ENCODE measurements at places on chromosomes 3 and 15. TPM values are rescaled to one million over a fixed set of nuclear protein-coding genes. Genes with fewer than 3 reads are reported as not detected.
A peak's percentile ranks its signal among the peaks of the same experiment; 100 is the strongest.

GRCh38 chr15:50275091-50275490 is 9.6 kb upstream of the HDC start:
- H3K4me1 ChIP-seq, result no peaks in the 10 kb centered on the region
- no peak overlapping the region for H3K27ac ChIP-seq
- H3K4me3 ChIP-seq, result no peak overlapping the region
- no peaks in the 10 kb centered on the region for H3K36me3 ChIP-seq
- DNase-seq, result no peak
- no peaks in the 10 kb centered on the region for H3K27me3 ChIP-seq

DNA sequence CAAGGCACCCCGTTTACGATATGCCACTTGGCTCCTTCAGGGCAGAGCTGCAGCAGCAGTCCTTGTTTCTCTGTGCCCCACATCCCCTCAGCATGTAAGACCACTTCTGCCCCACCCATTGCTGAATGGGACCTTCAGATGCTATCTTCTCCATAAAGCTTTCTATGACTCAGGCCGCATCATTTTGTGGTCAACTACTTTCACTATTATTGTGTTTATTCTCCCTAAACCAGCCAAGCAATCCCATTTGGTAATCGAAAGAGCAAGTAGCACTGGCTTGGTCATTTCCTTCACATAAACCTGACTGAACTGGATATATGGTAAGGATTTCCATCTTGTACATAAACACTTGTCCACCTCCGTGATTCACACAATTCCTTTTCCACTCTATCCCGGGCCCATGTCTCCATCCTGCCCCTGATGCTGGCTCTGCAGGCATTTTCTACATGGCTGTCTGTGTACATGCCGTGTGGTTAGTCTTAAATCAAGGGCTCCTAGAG is 25.7 kb downstream of the LIPC start:
- no peaks in the 10 kb centered on the region for H3K27me3 ChIP-seq
- H3K4me1 ChIP-seq, result peaks cover 21% of the 10 kb centered on the region
- no peak for DNase-seq
- peak overlapping the region; percentile 8 for H3K27ac ChIP-seq
- no peaks in the 10 kb centered on the region for H3K36me3 ChIP-seq
- H3K4me3 ChIP-seq, result no peak overlapping the region

DNA sequence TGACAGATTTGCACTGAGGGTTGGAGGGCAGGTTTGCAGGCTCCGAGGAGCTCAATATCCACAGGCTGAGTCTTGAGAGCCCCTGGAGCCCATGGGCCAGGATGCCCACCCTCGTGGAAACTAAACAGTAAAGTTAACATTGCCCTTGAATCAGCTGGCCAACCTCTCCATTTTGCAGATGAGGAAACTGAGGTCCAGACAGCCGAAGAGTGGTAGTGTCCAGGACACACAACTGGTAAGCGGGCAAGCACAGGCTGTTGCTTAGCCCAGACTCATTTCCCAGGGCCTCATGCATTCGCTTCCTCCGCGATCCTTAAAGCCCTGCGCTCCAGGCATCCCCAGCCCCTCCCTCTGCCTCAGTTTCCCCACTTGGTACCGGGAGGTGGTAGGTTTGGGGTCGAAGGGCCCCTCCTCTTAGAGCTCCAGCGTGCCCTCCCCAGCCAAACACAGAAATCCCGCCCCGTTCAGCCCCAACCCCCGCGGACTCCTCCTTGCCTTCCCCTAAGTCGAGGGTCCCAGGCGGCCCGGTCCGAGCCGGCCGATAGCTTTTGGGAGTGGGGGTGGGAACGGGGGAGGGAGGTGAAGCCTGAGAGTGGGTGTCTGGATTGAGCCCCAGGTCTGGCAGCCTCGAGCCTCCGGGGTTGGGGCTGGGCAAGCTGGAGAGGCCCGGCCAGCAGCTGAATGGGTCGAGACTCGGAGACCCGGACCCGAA is 3.5 kb downstream of the PTH1R start:
- peaks cover 36% of the 10 kb centered on the region for H3K27me3 ChIP-seq
- peaks cover 13% of the 10 kb centered on the region for H3K4me1 ChIP-seq
- peak overlapping the region; percentile 58 for H3K4me3 ChIP-seq
- no peaks in the 10 kb centered on the region for H3K36me3 ChIP-seq
- no peak for DNase-seq

- H3K4me3 ChIP-seq, result no peak overlapping the region
- H3K27ac ChIP-seq, result no peak overlapping the region
- no peaks in the 10 kb centered on the region for H3K27me3 ChIP-seq
- H3K36me3 ChIP-seq, result no peaks in the 10 kb centered on the region
These were observed 59.0 kb upstream of the CTSH start for GRCh38 chr15:79003896-79004295.

- H3K4me3 ChIP-seq, result no peak overlapping the region
- DNase-seq, result no peak
- no peak overlapping the region for H3K27ac ChIP-seq
These were observed 79.3 kb upstream of the LMOD3 start for GRCh38 chr3:69201658-69202057.

DNA sequence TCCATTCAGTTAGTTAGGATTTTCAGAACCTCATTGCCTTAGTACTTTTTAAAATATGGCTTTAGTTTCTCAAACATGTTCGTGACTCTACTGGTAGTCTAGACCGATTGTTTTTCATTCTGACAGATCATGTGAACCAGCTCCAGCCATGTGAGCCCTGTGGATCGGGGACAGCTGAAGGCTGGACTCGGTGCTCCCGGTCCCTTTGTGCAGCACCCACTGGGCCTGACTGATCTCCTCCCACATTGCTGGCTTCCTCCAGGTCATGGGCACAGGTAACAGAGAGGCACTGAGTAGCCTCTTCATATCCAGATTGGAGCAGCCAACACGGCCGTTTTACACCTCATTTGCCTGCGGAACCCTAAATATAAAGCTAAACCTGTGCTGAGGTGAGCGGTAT is 30.5 kb downstream of the NIPA2 start:
- DNase-seq, result no peak
- no peaks in the 10 kb centered on the region for H3K4me1 ChIP-seq
- peaks cover 97% of the 10 kb centered on the region for H3K36me3 ChIP-seq
- H3K27me3 ChIP-seq, result no peaks in the 10 kb centered on the region
- no peak overlapping the region for H3K4me3 ChIP-seq

DNA sequence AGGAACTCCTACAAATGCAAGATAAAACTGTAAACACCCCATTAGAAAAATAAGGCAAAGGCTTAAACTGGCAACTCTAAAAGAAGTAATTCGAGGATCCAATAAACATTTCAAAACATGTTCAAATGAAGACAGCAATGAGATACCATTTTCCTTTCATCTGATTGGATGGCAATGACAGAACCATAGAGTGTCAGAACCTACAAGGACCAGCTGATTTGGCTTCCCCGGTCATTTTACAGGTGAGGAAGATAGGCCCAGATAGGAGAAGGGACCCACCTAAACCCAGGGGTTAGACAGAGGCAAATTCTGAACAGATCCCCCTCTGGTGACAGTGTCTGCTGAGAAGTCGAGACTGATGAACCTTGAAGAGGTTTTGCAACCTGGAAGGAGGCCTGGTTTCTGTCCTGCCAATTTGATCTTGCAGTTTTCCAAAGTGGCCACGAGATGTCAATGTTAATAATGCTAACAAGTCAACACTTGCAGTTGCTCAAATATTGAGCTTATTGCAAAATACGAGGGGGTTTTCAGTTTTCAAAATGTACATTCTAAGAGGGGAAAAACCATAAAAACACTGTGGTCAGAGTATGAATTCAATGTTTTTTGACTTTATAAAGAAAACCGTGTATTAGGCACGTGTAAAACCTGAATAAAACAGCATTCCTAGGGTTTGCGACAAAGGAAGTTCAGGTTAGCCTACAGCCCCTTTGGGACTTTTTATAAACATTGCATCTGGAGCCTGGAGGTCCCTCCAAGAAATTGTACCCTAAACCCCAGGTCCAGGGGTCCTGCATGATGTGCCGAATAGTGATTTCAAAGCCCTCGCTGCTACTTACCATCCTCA is 21.5 kb downstream of the CFAP161 start:
- peaks cover 15% of the 10 kb centered on the region for H3K4me1 ChIP-seq
- H3K36me3 ChIP-seq, result no peaks in the 10 kb centered on the region
- DNase-seq, result no peak
- no peak overlapping the region for H3K4me3 ChIP-seq
- no peaks in the 10 kb centered on the region for H3K27me3 ChIP-seq

GRCh38 chr3:57057351-57057750 is 3.1 kb upstream of the SPATA12 start:
- DNase-seq, result no peak
- no peaks in the 10 kb centered on the region for H3K36me3 ChIP-seq
- no peak overlapping the region for H3K27ac ChIP-seq
- no peaks in the 10 kb centered on the region for H3K4me1 ChIP-seq
- no peaks in the 10 kb centered on the region for H3K27me3 ChIP-seq

- H3K27ac ChIP-seq, result no peak overlapping the region
- H3K27me3 ChIP-seq, result no peaks in the 10 kb centered on the region
- peaks cover 9% of the 10 kb centered on the region for H3K4me1 ChIP-seq
- DNase-seq, result no peak
- no peaks in the 10 kb centered on the region for H3K36me3 ChIP-seq
These were observed 508.6 kb downstream of the SHQ1 start for GRCh38 chr3:72339670-72340030.

GRCh38 chr15:96358001-96358801 is 27.7 kb downstream of the NR2F2 start:
- H3K4me1 ChIP-seq, result peaks cover 20% of the 10 kb centered on the region
- H3K27ac ChIP-seq, result peak overlapping the region; percentile 24
- peaks cover 67% of the 10 kb centered on the region for H3K27me3 ChIP-seq
- H3K36me3 ChIP-seq, result no peaks in the 10 kb centered on the region
- H3K4me3 ChIP-seq, result peak overlapping the region; percentile 64
- DNase-seq, result no peak

- DNase-seq, result no peak
- H3K4me1 ChIP-seq, result peaks cover 75% of the 10 kb centered on the region
- peaks cover 4% of the 10 kb centered on the region for H3K36me3 ChIP-seq
- H3K4me3 ChIP-seq, result no peak overlapping the region
- peak overlapping the region; percentile 32 for H3K27ac ChIP-seq
- no peaks in the 10 kb centered on the region for H3K27me3 ChIP-seq
These were observed 96.4 kb downstream of the FNDC3B start for GRCh38 chr3:172135820-172136219.

GRCh38 chr3:37770938-37771918 is 90.5 kb upstream of the CTDSPL start:
- peak overlapping the region; percentile 8 for H3K27ac ChIP-seq
- DNase-seq, result no peak
- H3K27me3 ChIP-seq, result no peaks in the 10 kb centered on the region
- peaks cover 44% of the 10 kb centered on the region for H3K4me1 ChIP-seq
- H3K4me3 ChIP-seq, result no peak overlapping the region
- H3K36me3 ChIP-seq, result no peaks in the 10 kb centered on the region

DNA sequence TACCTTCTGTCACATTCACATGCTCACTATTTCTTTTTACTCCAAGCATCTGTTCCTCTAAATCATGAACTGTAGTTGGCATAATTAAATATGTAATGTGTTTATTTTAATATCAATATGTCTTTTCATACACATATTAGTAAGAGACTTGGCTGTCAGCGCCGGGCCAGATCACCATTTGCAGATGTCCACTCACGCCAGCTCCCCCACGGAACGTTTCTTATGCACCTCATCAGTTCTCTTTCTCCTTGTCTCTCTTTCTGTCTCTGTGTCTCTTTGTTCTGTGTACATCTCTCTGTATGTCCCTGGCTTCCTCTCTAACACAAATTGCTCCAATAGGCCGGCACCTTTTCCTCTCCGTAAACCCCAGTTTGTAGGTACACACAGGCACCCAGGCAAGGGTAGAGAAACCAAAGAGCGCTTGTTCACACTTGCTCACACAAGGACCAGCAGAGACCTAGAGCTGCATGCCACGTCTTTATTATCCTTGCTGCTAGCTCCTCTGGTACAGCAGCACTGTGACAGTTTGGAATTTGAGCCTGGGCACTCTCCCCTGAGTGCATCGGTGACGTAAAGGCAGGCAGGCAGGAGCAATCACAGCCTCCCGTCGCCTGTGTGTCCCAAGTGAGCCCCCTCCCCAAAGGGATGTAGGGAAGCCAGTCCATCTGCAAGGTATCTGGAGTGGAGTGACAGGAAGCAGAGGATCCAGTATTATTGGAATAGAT is 40.4 kb downstream of the CACNA1D start:
- no peaks in the 10 kb centered on the region for H3K36me3 ChIP-seq
- DNase-seq, result no peak
- H3K4me1 ChIP-seq, result no peaks in the 10 kb centered on the region

- peak overlapping the region; percentile 6 for H3K27ac ChIP-seq
- no peak for DNase-seq
- no peaks in the 10 kb centered on the region for H3K36me3 ChIP-seq
- H3K4me1 ChIP-seq, result no peaks in the 10 kb centered on the region
- peak overlapping the region; percentile 66 for H3K4me3 ChIP-seq
These were observed 1.6 kb upstream of the RBMS3 start for GRCh38 chr3:29279286-29279685.

GRCh38 chr3:175445741-175446140 is 586.6 kb downstream of the NAALADL2 start:
- no peak overlapping the region for H3K27ac ChIP-seq
- no peak overlapping the region for H3K4me3 ChIP-seq
- H3K36me3 ChIP-seq, result no peaks in the 10 kb centered on the region

- no peaks in the 10 kb centered on the region for H3K27me3 ChIP-seq
- H3K36me3 ChIP-seq, result no peaks in the 10 kb centered on the region
- DNase-seq, result no peak
These were observed 12.9 kb downstream of the REC114 start for GRCh38 chr15:73455876-73456275.

- no peak for DNase-seq
- H3K27ac ChIP-seq, result no peak overlapping the region
- no peaks in the 10 kb centered on the region for H3K27me3 ChIP-seq
- no peak overlapping the region for H3K4me3 ChIP-seq
These were observed 407.8 kb downstream of the TUSC7 start for GRCh38 chr3:117117188-117117936.

- no peaks in the 10 kb centered on the region for H3K4me1 ChIP-seq
- no peak for DNase-seq
- H3K4me3 ChIP-seq, result no peak overlapping the region
- H3K27ac ChIP-seq, result no peak overlapping the region
These were observed 524.7 kb upstream of the ZNF717 start for GRCh38 chr3:76310089-76310488.

DNA sequence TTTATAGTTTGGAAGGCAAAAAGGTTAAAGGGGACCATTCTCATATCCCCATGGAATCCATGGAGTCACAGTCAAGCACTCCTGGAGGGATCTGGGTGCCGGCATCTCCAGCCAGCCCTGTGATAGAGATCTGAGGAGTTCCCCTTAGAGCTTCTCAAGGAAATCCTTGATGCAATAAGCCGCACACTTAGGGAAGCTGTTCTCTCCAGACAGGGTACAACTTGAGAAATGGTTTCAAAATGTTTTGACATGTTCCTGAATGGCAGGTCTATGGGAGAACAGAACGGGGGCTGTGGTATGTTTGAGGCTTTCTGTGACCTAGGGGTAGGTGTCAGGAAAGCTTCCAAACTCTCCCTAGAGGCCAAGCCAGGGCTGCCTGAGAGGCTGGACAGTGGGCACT is 292.9 kb downstream of the TLE3 start:
- DNase-seq, result no peak
- H3K27ac ChIP-seq, result no peak overlapping the region
- H3K4me3 ChIP-seq, result no peak overlapping the region
- no peaks in the 10 kb centered on the region for H3K4me1 ChIP-seq
- H3K27me3 ChIP-seq, result no peaks in the 10 kb centered on the region

Gene HCLS1
- total RNA-seq, result 76.5 TPM

Gene ITPKA
- 0.67 TPM for total RNA-seq

Gene CPEB1
- total RNA-seq, result 2.5 TPM

Gene RAB6B
- 7.4 TPM for total RNA-seq

Gene OXSM
- 8.5 TPM for total RNA-seq

Gene MAP6D1
- total RNA-seq, result 1.2 TPM

Gene STRA6
- total RNA-seq, result not detected

Gene ARL6IP5
- 132 TPM for total RNA-seq

Gene CPOX
- 15.8 TPM for total RNA-seq

Gene GOLGA6L1
- not detected for total RNA-seq

Gene TRIM42
- total RNA-seq, result not detected

Gene PPARG
- 80.7 TPM for total RNA-seq

Gene IL17RD
- total RNA-seq, result 1.1 TPM
